ENCODE measurements at places on chromosomes 3 and 15. TPM values are rescaled to one million over a fixed set of nuclear protein-coding genes. Genes with fewer than 3 reads are reported as not detected.

DNA sequence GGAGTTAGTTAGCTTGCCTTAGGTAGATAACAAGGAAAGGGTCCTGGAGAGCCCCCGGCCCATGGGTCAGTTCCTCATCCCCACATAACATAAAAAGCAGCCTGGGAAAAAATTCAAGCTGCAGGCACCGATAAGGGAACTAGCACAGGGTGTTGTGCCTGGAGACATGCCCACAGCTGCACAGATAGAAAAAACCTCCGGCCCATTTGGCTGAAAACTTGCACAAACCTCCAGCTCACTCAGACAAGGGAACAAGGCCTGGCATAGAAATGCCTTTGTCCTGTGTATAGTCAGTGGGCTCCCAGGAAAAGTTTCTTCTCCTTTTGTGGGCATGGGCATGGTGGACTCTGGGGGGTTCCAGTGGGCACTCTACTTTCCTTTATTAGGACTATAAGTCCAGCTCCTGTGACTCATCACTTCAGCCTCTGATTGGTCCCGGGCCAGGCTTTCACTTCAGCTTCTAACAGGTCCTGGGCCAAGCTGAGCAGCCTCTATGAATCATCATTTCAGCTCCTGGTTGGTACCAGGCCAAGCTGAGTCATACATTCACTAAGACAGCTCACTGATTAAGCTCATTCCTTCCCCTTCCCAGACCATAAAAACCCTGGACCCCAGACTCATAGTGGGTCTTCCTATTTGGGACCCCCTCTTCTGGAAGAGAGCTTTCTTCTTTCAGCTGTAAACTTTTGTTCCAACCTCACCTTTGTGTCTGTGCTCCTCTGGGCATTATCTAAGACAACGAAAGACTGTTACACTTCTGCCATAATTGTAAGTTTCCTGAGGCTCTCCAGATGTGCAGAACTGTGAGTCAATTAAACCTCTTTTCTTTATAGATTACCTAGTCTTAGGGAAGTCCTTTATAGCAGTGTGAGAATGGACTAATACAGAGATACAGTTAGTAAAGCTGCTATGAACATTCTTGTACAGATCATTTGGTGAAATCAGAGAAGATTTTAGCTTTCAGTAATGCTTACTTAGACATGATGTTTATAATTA, 348.0 kb upstream of the DPPA4 start:
- DNase-seq = no peak

DNA sequence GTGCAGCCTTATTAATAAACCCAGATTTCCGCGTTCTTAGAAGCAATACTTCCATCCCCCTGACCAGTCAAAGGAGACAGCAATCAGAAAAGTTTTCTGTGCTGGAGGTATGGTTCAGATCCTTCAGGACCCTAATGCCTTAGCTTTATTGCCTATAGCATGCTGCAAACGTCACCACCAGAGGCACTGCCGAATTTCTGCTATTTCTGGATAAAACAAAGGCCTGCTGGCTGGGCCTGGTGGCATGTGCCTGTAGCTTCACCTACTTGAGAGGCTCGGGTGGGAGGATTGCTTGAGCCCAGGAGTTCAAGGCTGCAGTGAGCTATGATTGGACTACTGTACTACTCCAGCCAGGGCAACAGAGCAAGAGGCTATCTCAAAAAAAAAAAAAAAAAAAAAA, 407.2 kb downstream of the FOXP1 start:
- DNase-seq = no peak

- DNase-seq = no peak
Observed at GRCh38 chr3:97291901-97292300, 472.7 kb upstream of the ARL6 start.

- no peak for DNase-seq
Observed at GRCh38 chr3:167839460-167840134, 104.1 kb downstream of the SERPINI1 start.

- DNase-seq = no peak
Observed at GRCh38 chr3:180875124-180875698, 37.3 kb upstream of the FXR1 start.

GRCh38 chr15:57064033-57064432, 145.6 kb downstream of the TCF12 start:
- no peak for DNase-seq

- DNase-seq = no peak
Observed at GRCh38 chr3:197866035-197866434, 75.0 kb downstream of the LRCH3 start.

GRCh38 chr3:126158016-126158911, 22.1 kb downstream of the ALDH1L1 start:
- no peak for DNase-seq

Gene IGDCC3
- not detected for total RNA-seq

Gene TRAT1
- total RNA-seq = 0.58 TPM

Gene ZPLD1
- not detected for total RNA-seq

Measured in B cell (primary cell).